ENCODE measurements at places on chromosomes 6 and 20. TPM values are rescaled to one million over a fixed set of nuclear protein-coding genes. Genes with fewer than 3 reads are reported as not detected.

MCUR1 gene
- 6.5 TPM for total RNA-seq

FABP7 gene
- not detected for total RNA-seq

RPL7L1 gene
- total RNA-seq: 204 TPM

TNFRSF21 gene
- total RNA-seq: 16.0 TPM

SLC22A16 gene
- total RNA-seq: not detected

TGM2 gene
- 325 TPM for total RNA-seq

DEFB127 gene
- not detected for total RNA-seq

HLA-G gene
- total RNA-seq: not detected

PARD6B gene
- 0.15 TPM for total RNA-seq

MAD2L1BP gene
- 29.9 TPM for total RNA-seq

SUMO4 gene
- total RNA-seq: 0.32 TPM

SRSF12 gene
- not detected for total RNA-seq

RIPOR2 gene
- total RNA-seq: 0.46 TPM

EPB41L1 gene
- 4.9 TPM for total RNA-seq

MRPL18 gene
- total RNA-seq: 133 TPM

MCCD1 gene
- not detected for total RNA-seq

ITPR3 gene
- total RNA-seq: 15.6 TPM

SLC4A11 gene
- total RNA-seq: 1.9 TPM

RIPPLY2 gene
- not detected for total RNA-seq

PI3 gene
- total RNA-seq: not detected

NEURL2 gene
- 2.6 TPM for total RNA-seq

SPATS1 gene
- not detected for total RNA-seq

HFE gene
- 3.2 TPM for total RNA-seq

TSBP1 gene
- not detected for total RNA-seq

TRIM15 gene
- total RNA-seq: not detected

ADGRF1 gene
- total RNA-seq: not detected

DEFB132 gene
- total RNA-seq: not detected

IP6K3 gene
- total RNA-seq: not detected

TAAR2 gene
- total RNA-seq: not detected

STX11 gene
- 4.5 TPM for total RNA-seq

OR2H2 gene
- not detected for total RNA-seq

TINAG gene
- 0.32 TPM for total RNA-seq

MLIP gene
- 12.0 TPM for total RNA-seq

IRAK1BP1 gene
- 2.3 TPM for total RNA-seq

RGL2 gene
- 33.1 TPM for total RNA-seq

GPR63 gene
- not detected for total RNA-seq

PROCR gene
- 332 TPM for total RNA-seq

SMOC2 gene
- total RNA-seq: not detected

NKX2-4 gene
- not detected for total RNA-seq
